ENCODE measurements at places on chromosomes 1 and 21. TPM values are rescaled to one million over a fixed set of nuclear protein-coding genes. Genes with fewer than 3 reads are reported as not detected.

NTRK1 gene
- total RNA-seq: 13.7 TPM

CFAP107 gene
- not detected for total RNA-seq

DNA sequence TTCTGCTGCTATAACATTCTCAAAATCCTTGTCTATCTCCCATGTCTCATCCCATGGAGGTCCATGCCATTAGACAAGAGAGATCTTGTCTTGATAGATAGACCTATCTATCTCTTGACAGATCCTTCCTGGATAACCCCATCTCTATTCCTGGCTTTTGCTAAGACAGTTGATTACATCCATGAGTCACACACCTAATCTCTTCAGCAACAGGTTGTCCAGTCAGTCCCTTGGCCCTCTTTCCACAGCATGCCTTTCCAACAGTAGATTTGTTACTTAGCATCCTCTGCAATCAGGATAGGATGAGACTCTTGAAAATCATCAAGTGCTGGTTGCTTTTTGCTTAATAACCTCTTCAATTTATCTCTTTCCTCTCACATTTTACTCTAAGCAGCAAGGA is 46.6 kb downstream of the TRMT1L start:
- no peaks in the 10 kb centered on the region for H3K4me1 ChIP-seq
- no peak overlapping the region for H3K4me3 ChIP-seq
- H3K36me3 ChIP-seq: peaks cover 7% of the 10 kb centered on the region
- no peak for DNase-seq

- no peak for DNase-seq
- no peaks in the 10 kb centered on the region for H3K4me1 ChIP-seq
- no peak overlapping the region for H3K4me3 ChIP-seq
- H3K27me3 ChIP-seq: no peaks in the 10 kb centered on the region
- no peaks in the 10 kb centered on the region for H3K36me3 ChIP-seq
These were observed 556.5 kb upstream of the BRINP3 start for GRCh38 chr1:191034132-191034531.

DNA sequence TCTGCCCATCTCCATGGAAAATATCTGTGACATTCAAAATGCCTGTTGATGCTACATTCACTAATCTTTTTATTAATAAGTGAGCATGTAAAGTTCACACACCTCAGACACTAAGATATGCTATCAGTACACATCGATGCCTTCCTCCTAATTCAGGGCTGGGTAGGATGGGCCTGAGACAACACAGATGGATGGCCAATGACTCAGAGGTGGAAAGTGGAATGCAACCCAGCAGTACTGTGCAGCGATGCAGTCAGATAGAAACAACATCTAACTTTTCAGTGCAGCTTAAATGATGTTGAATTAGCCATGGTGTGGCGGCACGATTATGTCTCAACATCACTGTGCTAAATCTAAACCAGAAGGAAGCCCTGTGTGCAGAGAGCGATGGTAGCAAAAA is 161.6 kb upstream of the KCNJ15 start:
- no peak for DNase-seq
- H3K36me3 ChIP-seq: no peaks in the 10 kb centered on the region
- peaks cover 5% of the 10 kb centered on the region for H3K27me3 ChIP-seq
- no peak overlapping the region for H3K4me3 ChIP-seq
- H3K27ac ChIP-seq: no peak overlapping the region

DNA sequence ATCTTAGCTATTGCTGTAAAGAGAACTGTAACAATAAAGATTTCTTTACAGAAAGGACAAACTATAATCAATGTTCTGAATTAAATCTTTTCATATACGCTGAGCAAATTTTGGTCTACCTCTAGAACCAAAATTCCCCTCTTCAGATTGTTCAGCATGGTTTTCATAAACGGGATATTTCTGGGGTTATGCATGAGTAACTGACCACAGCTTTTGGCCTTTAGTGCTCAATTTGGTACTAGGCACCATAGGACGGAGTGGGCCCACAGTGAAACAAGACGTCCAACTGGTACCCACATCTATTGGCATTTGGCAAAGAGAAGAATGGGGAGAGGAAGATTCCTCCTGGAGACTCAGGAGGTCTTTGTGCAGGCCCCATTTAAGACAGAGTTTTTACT is 184.5 kb downstream of the TGFBR3 start:
- H3K27me3 ChIP-seq: peaks cover 3% of the 10 kb centered on the region
- H3K4me1 ChIP-seq: peaks cover 23% of the 10 kb centered on the region
- no peak overlapping the region for H3K4me3 ChIP-seq
- H3K27ac ChIP-seq: no peak overlapping the region
- H3K36me3 ChIP-seq: peaks cover 11% of the 10 kb centered on the region
- DNase-seq: no peak

DNA sequence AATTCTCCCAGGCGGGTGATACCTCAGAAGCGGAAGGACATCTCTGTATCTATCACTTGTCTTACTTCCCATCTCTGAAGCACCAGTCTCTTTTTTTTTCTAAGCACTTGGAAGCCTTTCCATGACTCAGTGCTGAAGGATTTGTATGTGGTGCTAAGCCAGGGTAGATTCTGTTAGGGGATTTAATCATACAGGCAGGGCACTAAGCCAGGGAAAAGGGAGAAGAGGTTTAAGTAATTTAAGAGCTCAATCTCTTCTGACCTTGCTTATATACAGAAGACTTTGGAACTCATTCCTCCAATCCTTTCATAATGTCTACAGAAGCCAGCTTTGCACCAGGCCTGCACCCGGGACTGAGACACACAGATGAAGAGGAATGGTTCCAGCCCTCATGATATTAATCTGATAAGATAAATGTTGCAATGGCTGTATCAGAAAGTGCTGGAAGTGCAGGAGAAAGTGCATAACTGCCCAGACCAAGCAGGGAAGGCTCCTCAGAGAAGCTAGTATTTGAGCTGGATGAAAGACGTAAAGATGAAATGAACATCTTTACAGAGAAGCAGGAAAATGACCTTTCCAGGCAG is 11.0 kb downstream of the FAM163A start:
- peaks cover 1% of the 10 kb centered on the region for H3K4me1 ChIP-seq
- H3K36me3 ChIP-seq: no peaks in the 10 kb centered on the region
- no peak overlapping the region for H3K27ac ChIP-seq
- peaks cover 18% of the 10 kb centered on the region for H3K27me3 ChIP-seq
- H3K4me3 ChIP-seq: no peak overlapping the region

DNA sequence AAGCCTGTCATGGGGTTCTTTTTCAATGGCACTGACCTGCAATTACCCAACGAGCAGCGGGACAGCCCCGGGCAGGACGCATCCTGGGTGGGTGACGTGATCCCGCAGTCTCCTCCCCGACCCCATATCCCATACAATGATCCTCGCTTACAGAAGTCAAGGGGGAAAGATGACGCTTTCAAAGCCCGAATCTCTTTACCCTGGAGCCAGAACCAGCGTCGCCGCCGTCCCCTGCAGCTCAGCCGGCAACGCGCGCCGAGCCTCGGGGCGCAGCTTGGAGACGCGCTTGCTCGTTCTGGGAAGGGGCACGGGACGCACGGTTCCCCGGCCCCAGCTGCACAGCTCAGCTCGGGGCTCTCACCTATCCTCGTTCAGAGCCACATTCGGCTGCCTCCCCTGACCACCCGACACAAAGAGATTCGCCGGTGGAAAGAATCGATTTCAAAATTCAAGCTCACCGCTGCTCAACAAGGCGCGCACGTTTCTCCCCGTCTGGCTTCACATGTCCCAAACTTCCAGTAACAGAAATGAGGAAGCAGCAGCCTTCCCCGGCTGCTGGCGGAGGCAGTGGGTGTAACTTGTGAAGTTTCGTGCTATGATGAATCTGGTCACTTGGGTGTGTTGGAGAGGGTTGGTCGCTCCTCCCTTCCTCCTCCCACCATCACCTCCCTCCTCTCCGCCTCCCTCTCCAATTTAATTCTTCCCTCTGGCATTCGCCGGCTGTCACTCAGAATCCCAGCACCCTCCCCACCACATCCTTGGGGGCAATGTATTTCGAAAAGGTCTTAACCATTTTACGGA is at the start of gene TIAM1:
TIAM1 (minus strand) TSS at position 582 of the 801 bp plus-strand sequence. CDS start 77,289 bp downstream, outside the sequence.
- H3K27me3 ChIP-seq: peaks cover 41% of the 10 kb centered on the region
- H3K4me1 ChIP-seq: peaks cover 40% of the 10 kb centered on the region
- H3K27ac ChIP-seq: peak within 1 kb of the TSS; percentile 73
- peak within 1 kb of the TSS; percentile 90 for H3K4me3 ChIP-seq

DNA sequence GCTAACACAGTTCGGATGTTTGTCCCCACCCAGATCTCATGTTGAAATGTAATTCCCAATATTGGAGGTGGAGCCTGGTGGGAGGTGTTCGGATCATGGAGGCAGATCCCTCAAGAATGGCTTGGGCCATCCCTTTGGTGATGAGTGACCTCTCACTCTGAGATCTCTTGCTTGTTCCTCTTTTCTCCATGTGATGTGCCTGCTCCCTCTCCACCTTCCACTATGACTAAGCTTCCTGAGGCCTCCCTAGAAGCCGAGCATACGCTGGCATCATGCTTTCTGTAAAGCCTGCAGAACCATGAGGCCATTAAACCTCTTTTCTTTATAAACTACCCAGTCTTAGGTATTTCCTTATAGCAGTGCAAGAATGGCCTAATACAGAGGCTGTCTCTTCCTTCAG is 8.1 kb upstream of the PLA2G5 start:
- H3K4me3 ChIP-seq: no peak overlapping the region
- peaks cover 10% of the 10 kb centered on the region for H3K27me3 ChIP-seq
- no peak for DNase-seq
- no peaks in the 10 kb centered on the region for H3K36me3 ChIP-seq
- H3K4me1 ChIP-seq: peaks cover 19% of the 10 kb centered on the region
- no peak overlapping the region for H3K27ac ChIP-seq

GRCh38 chr1:52640697-52641096 is 7.7 kb downstream of the SHISAL2A start:
- H3K4me3 ChIP-seq: no peak overlapping the region
- no peak for DNase-seq
- no peak overlapping the region for H3K27ac ChIP-seq
- peaks cover 34% of the 10 kb centered on the region for H3K4me1 ChIP-seq
- no peaks in the 10 kb centered on the region for H3K27me3 ChIP-seq
- H3K36me3 ChIP-seq: peaks cover 24% of the 10 kb centered on the region

GRCh38 chr1:172533513-172534151 is 682 bp downstream of the SUCO start:
- DNase-seq: peak; percentile 54
- peak overlapping the region; percentile 99 for H3K27ac ChIP-seq
- peaks cover 6% of the 10 kb centered on the region for H3K27me3 ChIP-seq
- peaks cover 9% of the 10 kb centered on the region for H3K36me3 ChIP-seq
- H3K4me1 ChIP-seq: peaks cover 33% of the 10 kb centered on the region

GRCh38 chr21:17921579-17922530 is 102.7 kb upstream of the C21orf91 start:
- DNase-seq: no peak
- no peak overlapping the region for H3K27ac ChIP-seq
- H3K36me3 ChIP-seq: peaks cover 3% of the 10 kb centered on the region
- no peaks in the 10 kb centered on the region for H3K27me3 ChIP-seq
- H3K4me1 ChIP-seq: peaks cover 3% of the 10 kb centered on the region
